ENCODE measurements at places on chromosomes 12 and 14.

GRCh38 chr14:68735856-68736255, 57.0 kb downstream of the ZFP36L1 start:
- DNase-seq: no peak

DNA sequence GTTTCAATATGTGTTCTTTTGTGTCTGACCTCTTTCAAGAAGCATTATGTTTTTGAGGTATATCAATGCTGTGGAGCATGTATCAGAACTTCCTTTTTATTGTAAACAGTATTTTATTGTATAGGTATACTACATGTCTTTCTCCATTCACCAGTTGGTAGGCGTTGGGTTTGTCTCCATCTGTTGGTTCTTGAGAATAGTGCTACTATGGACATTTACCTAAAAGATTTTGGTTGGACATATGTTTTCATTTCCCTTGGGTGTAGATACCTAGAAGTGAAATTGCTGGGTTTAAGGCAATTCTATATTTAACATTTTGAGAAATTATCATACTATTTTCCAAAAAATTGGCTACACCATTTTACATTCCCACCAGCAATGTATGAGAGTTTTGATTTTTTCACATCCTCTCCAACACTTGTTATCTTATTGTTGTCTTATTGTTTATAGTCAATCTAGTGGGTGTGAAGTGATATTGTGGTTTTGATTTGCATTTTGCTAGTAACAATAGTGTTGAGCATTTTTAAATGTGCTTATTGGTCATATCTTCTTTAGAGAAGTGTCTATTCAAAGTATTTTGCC, 409.2 kb downstream of the IPO8 start:
- peak; percentile 54 for DNase-seq

DNA sequence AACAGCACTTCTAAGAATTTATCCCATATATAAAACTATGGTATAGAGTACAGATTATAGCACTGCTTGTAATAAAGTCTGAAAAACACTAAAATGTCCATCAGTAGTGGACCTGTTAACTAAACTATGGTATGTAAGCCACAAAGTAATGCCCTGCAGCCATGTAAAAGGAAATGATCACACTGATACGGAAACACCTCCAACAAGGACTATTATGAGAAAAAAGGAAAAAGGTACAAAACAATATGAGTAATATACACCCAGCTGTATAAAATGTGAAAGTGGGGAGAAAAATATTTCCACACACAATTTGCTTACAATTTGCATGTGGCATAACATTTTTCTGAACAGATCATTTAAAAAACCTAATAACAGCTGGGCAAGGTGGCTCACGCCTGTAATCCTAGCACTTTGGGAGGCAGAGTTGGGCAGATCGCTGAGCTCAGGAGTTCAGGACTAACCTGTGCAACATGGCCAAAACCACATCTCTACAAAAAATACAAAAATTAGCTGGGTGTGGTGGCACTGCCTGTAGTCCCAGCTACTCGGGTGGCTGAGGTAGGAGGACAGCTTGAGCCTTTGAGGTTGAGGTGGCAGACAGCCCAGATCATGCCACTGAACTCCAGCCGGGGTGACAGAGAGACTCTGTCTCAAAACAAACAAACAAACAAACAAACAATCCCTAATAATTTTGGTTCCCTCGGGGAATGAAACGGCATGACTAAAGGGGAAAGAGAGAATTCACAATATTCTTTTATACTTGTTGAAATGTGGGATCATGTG, 250.5 kb downstream of the MED13L start:
- no peak for DNase-seq

- peak; percentile 87 for DNase-seq
Measured at GRCh38 chr14:76926521-76927251, 100.5 kb downstream of the LRRC74A start.

GRCh38 chr14:57530571-57530970, 36.9 kb upstream of the CCDC198 start:
- no peak for DNase-seq

DNA sequence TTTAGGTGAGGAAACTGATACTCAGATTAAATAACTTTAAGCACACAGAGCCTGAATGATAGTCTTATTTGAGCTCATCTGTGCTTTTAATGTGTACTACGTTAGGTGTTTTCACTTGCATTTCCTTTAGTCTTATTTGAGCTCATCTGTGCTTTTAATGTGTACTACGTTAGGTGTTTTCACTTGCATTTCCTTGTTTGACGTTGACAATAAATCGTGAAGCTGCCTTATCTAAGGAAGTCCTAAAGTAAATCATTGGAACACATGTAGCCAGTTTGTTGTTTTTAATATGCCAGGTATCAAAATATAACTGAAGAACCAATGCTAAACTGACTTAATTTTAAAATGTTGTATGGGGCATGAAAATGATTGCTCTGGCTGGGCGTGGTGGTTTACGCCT, 2.0 kb downstream of the RAP1B start:
- no peak for DNase-seq

DNA sequence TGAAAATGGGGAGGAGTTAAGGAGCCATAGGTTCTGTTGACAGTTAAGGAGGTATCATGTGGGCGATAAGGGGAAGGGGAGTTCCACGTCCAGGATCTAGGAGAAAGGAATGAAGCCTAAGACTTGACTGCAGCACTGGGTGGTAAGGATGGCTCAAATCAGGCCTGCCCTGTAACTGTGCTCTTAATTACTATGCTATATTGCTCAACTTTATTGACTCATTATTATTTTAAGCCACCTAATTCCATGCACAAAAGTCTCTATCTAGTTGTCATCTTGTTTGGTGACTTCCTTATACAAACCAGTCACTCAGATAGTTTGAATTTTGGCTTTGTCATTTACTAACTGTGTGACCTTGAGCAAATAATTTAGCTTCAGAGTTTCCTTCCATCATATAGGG, 242.1 kb upstream of the ARHGAP5 start:
- DNase-seq: no peak

GRCh38 chr12:39892146-39892545, 213.7 kb downstream of the SLC2A13 start:
- peak; percentile 2 for DNase-seq

DNA sequence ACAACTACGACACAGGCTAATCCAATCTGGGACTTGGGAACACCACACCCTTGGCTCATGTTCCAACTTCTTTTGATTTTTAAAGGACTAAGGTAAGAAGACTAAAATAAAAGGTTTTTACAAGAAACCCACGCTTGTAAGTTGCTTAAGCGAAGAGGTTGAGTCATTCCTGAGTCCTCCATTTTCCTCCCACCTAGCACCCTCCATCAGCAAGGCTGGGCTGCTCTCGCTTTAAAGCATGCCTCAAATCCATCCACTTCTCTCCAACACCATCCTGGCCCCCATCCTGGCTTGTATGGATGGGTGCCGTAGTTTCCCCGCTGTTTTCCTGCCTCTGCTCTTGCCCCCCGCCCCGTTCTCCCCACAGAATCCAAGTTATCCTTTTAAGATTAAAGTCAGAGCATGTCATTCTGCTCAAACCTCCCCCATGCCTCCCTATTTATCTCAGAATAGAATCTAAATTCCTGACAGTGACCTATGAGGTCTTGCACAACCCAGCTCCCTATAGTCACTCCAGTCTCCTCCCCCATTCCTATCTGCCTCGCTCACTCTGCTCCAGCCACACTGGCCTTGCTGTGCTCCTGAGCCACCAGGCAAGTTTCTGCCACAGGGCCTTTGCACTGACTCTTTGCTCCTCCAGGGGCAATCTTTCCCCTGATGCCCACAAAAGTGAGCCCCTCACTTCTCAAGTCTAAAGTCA, 34.5 kb downstream of the SCARB1 start:
- peak; percentile 95 for DNase-seq

GRCh38 chr12:120468821-120469449, 613 bp downstream of the SRSF9 start:
- DNase-seq: no peak

- DNase-seq: no peak
Measured at GRCh38 chr14:34964977-34965764, 17.6 kb upstream of the SRP54 start.

GRCh38 chr12:123115409-123116121, 35.3 kb downstream of the PITPNM2 start:
- DNase-seq: peak; percentile 92

DNA sequence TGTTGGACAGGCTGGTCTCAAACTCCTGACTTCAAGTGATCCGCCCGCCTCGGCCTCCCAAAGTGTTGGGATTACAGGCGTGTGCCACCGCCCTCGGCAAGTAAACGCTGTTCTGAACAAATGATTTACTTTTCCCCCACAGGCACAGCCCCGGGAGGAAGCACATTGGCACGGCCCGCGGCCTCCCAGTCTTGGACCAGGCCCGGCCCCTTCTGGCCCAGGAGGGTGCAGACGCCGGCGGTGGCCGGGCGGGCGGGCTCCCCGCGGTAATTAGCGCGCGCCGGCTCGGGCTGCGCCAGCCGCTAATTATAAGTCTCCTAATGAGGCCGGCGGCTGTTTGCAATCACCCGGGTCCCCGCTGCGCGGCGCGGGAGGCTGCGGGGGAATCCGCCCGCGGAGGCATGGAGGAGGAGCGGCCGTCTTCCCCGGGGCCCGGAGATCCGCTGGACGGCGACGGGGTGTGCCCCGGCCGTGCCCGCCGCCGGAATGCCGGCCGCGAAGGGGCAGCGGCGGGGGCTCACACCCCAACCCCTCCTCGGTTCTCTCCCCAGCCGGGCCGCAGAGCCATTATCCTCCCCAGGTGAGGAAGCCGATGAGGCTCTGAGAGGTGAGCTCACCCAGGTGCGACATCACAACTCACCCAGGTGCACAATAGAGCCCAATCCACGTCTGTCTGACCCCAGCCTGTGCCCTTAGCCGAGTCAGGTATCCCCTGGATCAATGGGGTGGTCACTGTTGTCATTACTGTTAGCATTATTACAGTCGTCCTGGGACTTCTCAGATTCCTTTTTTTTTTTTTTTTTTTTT, 3.3 kb upstream of the POP5 start:
- DNase-seq: peak; percentile 17

DNA sequence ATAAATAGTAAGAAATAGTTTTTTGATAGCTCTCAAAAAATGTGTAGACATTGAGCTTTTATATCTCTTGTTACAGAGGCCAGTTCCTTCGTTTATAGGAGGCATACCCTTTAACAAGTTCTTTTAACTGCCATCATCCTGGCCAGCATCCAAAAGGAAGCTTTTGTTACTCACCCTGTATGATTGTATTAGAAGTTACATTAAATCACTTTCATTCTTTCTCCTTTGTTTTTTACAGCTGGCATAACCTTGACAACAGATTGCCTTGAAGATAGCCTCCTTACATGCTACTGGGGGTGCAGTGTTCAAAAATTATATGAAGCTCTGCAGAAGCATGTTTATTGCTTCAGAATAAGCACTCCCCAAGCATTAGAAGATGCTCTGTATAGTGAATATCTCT, 20.1 kb downstream of the CGRRF1 start:
- DNase-seq: peak; percentile 40

- no peak for DNase-seq
Measured at GRCh38 chr12:77324416-77324762, 259.0 kb upstream of the E2F7 start.

DNA sequence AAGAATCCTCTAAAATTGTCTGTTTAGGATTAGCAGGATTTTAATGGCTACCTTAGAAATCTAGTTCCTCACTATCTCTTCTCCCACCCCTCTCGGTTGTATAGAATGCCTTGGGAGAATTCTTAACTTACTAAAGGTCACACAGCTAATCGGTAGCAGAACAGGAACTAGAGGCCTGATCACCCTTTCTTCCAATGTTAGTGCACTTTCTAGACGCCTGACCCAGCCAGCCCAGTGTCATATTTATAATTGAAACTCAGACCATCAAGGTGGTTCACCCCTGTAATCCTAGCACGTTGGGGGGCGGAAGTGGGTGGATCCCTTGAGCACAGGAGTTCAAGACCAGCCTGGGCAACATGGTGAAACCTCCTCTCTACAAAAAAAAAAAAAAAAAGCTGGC, 1.7 kb downstream of the TIGAR start:
- DNase-seq: no peak

DNA sequence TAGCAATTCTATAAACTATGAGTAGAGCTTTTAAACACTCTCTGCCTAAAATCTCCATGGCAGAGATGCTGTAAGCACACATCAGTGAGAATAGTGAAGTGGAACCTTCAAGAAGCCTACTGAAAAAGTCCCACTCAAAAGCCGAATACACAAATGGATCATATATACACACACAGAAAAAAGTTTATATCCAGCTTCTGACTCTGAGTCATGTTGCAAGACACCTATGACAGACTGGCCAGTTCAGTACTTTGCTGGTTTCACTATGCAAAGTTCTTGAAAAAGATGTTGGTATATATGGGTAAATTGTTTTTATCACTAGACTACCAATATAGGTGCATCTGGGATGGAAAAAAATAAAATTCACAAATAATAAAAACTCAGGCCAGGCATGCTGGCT, 126.1 kb downstream of the KCNK10 start:
- DNase-seq: no peak

GRCh38 chr12:1811281-1811947, 9.0 kb upstream of the LRTM2 start:
- no peak for DNase-seq

DNA sequence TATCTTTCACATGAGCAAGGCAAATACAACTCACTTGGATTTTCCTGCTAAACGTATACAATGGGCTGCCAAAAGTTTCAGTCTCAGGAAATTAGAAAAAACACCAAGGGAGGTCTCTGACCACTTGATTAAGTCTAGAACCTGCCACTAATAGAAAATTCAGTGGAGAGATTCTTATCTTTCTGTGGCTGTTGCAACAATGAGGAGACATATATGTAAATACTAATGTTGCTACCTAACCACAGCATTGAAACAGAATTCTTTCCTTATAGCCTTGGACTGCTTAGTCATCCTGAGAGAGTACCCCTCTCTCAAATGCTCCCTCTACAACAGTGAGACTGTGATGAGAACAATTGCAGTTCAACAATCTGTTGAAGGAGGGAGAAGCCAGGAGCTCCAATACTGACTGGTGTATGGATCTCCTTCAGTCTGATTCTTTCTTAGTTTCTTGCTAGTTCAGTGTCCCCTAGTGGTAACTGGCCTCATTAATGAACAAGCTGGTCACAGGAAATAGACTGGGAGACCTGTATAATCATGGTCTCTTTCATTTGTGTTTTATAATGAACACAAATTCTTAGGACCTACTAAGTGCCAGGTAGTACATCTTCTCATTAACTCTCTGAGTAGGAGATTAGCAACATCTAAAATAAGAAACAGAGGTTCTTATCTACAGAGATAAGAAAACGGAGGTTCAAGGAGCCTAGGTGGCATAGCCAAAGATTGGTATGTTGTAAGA, 164.5 kb downstream of the SLC38A4 start:
- peak; percentile 95 for DNase-seq

GRCh38 chr12:15996254-15996653, 85.1 kb downstream of the DERA start:
- DNase-seq: peak; percentile 83

- peak; percentile 85 for DNase-seq
Measured at GRCh38 chr14:41604721-41605531, 1.8 kb upstream of the LRFN5 start.
